Stimulated activated CD4-positive, alpha-beta T cell treated with anti-CD3 and anti-CD28 coated beads, Interleukin-4, amount 100 ng/mL, for 48 hours (primary cell): ENCODE measurements at places on chromosomes 6 and 20.

- no peak for DNase-seq
Observed at GRCh38 chr20:20549704-20550103, 162.7 kb downstream of the RALGAPA2 start.

- DNase-seq: no peak
Observed at GRCh38 chr6:41714556-41715273, 20.7 kb downstream of the TFEB start.

DNA sequence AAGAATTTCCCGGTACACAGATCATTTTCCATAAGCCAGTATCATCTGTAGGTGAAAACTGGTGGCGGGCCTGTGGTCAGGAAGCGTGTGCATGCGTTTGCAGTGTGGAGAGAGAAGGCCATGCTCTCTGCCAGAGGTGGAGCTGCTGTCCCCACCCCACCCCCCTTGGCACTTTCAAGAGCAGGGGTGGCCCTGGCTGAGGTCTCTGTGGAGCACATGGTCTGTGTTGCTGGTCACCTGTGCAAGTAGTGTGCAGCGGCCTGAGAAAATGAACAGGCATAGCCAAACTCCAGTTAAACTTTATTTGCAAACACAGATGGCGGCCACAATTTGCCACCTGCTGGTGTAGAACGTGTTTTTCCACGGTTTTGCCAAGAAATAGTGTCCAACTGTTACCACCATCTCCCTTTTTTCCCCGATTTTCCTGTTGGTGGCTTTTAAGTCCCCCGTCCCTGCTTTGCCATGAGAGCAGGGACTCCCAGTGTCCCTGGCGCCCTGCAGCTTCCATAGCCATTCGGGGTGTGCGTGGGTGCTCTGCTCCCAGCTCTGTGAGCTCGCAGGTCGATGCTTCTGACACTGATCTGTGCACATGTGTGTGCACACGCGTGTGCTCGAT is 2.5 kb downstream of the ADRM1 start:
- DNase-seq: no peak

DNA sequence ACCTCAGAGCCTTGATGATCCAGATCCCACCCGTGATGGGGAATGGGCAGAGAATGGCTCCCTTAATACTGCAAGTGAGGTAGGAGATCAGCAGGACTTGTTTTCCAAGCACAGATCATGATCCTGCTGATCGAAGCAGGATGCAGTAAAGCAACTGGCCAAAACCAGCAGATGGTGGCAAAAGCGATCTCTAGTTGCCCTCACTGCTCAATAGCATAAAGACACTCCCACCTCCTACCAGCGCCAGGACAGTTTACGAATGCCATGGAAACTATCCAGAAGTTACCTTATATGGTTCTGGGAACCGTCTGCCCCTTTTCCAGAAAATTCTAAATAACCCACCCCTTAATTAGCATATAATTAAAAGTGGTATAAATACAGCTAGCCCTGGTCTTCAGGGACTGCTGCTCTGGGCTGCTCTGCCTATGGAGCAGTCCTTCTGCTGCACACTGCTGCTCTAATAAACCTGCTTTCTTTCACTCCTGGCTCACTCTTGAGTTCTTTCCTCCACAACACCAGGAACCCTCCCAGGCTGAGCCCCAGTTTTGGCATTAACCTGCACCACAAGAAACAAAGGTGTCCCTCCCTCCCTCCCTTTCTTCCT is 415.8 kb downstream of the PREX1 start:
- DNase-seq: no peak

- no peak for DNase-seq
Observed at GRCh38 chr6:131575834-131576478, 2.9 kb downstream of the ARG1 start.

DNA sequence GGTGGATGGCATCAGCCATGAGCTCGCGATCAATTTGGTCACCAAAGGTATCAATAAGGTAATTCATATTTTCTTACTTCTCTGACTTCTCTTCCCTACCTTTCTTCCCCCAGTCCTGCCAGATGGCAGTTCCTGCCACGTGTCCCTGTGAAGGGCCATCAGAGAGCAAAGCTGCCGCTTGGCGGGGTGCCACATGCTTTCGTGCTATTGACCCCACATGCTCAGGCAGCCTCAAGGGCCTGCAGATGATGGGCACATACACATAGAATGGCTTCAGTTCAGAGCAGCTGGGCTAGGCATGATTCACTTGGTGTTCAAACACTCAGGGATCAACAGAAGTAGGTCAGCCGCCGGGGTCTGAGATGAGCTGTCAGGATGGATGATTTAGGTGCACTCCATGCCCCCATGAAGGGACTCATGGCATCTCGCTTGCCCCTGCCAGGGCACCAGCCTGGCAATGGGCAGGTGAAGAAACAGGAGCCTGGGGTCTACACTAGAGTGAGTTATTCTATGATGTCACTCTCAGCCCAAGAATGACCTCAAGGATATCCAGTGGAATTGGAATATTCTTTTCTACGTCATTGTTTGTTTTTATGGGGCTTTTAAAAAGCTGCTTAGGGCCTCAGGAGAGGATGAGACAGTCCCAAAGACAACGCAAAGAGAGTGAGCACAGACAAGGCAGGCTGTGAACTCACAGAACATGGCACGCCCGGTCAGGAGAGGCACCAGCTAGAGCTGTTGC is 25.5 kb downstream of the BANF2 start:
- no peak for DNase-seq

DNA sequence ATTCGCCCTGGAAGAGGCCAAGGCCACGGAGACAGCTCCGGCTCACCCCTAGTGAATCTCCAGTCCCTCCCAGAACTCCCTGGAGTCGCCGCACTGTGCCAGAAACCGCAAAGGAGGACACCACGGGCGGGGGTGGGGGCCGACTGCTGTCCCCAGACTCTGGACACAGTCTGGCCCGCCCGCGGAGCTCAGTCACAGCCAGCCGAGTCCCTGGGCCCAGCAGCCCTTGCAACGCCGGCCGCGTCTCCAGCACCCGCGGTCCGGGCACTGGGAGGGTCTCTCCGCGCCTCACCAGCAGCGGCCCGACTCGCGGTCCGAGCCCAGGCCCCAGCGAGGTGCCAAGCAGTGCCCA is 518 bp downstream of the PEX6 start:
- DNase-seq: no peak
